ENCODE measurements at places on chromosomes 2 and 18.

DNA sequence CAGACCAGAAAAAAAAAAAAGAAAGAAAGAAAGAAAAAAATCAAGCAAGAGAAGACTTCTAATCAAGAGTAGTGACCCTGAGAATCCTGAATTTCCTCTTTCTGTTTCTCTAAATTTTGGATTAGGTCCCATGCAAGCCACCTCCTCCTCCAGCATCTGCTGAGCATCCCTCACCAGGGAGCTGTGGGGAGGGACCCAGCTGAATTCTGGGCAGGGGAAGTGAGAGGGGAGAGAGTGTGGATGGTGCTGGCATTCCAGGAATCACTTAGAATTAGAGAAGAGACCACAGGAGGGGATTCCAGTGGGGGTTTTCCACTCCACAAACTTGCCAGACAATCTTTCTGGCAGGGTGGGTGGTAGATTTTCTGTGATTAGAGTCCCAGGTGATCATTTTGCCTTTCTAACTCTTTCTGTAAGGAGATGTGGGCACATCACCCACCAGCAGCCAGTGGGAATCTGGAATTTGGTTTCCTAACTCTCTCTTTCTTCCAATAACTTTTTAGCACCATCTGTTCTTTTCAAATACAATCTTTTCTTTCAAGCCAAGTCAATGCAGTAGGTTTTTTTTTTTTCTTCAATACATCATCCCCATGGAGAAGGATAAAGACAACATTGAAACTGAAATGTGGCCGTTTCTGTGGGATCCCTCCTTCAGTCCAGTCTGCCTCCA lies 279.2 kb downstream of the CLIP4 start:
- DNase-seq: no peak

DNA sequence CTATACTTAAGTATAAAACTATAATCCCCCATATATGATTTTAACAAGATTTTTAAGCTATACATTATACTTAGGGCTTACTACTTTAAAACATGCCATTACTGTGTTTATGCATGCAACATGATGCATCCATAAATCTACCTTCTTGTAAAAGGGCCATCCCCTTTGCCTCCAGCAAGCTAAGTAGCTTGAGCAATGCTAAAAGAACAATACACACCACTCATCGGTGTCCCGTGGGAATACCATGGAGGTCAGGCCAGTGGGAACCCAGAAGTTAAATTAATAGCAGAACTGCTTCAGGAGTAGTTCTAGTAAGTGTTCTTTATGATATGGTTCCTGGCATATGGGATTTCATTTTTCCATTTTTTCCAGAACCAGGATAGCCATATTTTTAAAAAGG lies 37.8 kb downstream of the SH3RF3 start:
- no peak for DNase-seq

- no peak for DNase-seq
Observed at GRCh38 chr2:96065381-96065930, 30.7 kb upstream of the GPAT2 start.

DNA sequence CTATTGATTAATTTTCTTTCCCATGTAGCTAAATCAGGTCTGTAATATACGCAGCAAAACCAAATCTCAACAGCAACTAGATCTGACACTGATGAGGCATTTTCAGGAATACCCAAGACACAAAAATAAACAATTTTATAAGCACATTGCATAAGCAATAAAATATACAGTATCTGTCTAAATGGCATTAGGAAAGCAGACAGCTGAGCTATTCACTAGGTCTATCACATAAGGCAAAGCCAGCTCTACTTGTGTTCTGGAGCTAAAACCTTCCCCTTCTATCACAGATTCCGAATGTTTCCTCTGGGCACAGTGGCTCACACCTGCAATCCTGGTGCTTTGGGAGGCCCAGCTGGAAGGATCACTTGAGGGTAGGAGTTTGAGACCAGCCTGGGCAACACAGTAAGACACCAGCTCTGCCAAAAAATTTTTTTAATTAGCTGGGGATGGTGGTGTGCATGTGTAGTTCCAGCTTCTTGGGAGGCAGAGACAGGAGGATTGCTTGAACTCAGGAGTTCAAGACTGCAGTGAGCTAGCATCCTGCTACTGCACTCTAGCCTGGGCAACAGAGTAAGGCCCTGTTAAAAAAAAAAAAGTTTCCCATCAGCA lies 21.1 kb downstream of the PTPN2 start:
- no peak for DNase-seq

GRCh38 chr2:238684362-238685326 lies 163.2 kb upstream of the TWIST2 start:
- DNase-seq: no peak

DNA sequence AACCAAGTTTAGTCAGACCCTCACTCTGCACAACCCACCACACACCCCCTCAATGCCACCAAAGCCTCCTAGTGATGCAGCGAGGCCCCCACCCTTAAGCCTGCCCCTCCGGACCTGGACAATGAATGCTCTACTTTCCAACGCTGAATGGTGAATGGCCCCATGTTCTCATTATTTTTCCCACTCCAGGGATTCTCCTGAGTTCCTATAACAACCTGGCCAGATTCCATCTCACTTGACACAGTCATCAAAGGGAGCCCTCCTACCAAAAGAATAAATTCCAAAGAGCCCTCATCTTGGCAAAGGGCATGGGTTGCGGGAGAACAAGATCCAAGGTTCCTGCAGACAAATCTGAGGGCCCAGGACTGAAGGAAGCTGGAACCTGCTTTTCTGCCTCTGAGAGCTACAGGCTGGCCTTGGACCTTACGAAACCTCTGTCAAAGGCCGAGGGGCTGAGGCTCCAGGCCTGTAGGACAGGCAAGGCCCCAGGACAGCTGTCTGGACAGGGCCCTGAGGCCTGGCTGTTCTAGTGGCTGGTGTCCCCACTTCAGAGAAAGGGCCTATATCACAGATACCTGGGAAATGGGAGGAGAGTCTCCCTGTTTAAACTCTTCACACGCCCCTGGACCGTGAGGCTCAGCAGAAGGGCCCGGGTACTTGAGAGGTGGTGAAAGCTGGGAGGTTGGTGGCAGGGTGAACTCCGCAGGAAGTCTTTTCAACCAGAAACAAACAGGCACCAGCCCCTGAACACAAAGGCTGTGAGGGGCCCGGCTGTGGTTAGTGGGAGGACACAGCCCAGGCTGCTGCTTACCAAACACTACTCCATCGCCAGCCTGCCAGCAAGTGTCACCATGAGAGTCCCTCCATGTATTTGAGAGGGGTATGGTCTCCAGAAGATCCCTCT lies 27.3 kb downstream of the SFXN5 start:
- no peak for DNase-seq

DNA sequence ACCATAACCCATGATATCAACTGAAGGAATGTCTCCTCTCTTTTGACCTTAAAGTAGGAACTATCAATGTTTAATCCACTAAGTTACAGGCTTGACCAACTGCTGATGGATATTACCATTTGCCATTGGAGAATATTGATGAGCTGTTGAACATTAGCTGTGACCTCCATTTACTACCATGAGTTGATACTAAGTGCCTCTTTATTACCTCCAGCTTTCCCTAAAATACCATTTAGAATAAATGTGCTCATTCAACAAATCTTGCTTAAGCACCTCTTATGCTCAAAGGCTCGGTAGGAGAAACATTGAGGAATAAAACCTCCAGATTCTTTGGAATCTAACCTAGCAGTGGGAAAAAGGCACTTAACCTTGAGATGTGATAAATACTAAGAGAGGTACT lies 81.2 kb downstream of the FAM124B start:
- DNase-seq: no peak

DNA sequence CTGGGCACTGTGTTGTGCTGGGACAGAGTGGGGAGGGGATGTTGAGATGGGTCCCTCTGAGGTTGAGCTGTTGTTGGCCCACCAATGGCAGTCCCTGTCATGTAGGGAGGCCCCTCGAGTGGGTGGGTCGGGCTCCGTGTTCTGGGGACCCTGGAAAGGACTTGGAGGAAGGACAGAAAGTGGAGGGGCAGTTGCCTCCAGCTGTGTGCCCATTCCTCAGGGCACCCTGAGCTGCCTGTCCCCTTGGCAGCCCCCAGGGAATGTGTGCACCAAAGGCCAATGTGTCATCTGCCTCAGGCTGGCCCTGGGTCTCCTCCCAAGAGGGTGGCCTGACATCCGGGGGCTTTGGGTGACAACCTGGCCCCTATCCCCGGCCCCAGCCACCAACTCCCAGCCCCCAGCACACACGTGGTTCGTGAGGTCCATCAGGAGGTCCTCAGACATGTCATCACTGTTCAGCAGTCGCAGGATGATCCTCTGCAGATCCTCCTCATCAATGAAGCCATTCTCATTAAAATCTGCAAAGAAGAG lies 57.7 kb downstream of the CIB4 start:
- DNase-seq: no peak

DNA sequence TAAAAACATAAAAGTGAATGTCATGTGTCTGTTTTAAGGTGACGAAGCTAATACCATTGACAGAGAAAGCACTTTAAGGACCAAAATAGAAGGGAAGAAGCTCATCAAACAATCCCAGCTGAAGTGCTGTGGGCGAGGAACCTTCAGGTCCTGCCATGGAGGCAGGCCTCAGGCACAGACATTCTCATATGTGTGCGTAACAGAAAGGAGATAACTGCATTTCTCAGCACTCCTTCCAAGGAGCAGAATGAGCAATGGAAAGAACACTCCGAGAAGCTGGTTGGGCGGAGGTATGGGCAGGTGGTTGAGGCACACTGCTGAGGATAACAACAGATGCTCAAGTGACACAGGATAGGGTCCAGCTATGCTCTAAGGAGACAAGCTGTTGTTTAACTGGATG lies 42.4 kb downstream of the PKDCC start:
- DNase-seq: no peak

- DNase-seq: no peak
Observed at GRCh38 chr18:79982736-79983135, 5.6 kb downstream of the TXNL4A start.

- DNase-seq: no peak
Observed at GRCh38 chr2:80363330-80363729, 58.8 kb upstream of the LRRTM1 start.

DNA sequence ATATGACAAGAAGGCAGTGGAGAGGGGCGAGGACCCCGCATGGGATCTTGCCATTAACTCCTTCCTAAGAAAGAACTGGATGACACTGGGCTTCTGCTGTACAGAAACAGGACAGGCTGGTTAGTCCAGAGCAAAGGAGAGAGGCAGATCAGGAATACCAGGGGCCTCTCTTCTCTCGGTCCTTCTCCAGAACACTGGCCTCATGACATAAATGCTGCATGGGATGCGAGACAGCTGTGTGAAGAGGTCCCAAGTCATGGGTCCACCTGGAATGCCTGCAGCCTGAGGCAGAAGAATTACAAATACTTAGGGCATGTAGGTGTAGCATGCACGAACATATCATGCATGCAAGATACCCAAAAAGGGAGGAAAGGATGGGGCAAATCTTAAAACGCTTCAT lies 9.1 kb downstream of the MBOAT2 start:
- DNase-seq: no peak

DNA sequence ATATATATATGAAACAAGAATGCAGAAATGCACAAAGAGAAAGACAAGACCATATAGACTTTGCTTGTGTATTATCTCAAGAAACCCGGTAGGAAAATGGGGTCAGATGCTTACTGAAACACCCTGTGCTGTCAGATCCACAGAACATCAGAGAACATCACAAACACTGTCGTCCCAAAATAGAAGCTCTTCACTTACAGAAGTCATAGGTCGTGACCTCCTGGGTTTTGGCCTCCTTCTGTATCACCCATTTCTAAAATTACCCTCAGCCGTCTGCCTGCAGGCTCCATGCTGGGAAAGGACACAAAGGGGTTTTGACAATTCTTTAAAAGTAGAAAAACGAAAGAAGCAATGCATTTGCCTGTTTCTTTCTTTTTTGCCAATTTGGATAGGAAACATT lies 137.9 kb downstream of the PAX3 start:
- DNase-seq: no peak

GRCh38 chr18:56319953-56320352 lies 318.4 kb downstream of the TXNL1 start:
- no peak for DNase-seq

- no peak for DNase-seq
Observed at GRCh38 chr2:3065928-3066327, 311.7 kb downstream of the EIPR1 start.

DNA sequence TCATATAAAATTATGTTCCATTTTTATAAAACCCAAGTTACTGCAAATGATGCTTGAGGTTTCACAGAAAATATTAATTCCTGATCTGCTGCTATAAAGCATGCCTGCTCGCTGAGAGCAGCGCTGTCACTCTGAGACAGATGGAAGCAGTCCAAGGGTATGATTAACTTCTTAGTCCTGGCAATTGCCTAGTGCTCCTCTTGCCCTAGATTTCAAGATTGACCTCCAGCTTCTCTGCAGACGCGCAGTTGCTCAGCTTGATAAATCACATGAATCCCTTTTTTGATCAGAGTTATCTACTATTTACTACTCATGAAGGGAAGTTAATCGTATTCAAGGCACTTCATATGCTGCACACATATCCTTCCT lies 154.6 kb upstream of the REV1 start:
- DNase-seq: no peak

DNA sequence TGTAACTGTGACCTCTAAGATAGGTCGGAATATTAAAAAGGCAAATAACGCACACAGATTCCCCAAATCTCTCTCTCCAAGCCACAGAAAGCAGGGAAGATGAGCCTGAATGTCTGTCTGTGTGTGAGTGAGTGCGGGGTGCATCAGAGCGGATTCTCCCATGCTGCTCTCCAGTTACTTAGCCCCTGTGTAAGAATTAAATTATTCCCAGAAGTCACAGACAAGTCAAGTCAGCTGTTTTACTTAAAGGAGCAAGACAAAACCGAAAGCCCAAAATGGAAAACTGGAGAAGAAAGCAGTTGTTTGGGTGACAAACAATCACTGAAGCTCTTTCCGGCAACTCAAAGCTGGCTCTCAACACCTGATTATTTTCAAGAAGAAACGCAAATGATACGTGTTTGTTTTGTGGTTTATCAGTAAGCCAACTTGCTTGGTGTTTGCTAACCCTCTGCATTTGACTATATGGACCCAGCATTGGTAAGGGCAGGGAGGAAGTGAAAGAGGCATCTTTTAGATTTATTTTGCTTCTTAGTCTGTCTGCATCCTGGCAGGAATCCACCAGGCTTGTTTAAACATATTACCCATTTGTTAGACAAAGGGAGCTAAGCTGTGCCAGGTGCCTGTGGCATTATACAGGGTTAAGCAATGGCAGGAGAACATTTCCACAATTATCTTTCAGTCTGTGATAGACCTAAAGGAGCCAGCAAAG lies 121.5 kb upstream of the CREB1 start:
- DNase-seq: peak; percentile 98

GRCh38 chr18:27185025-27185763 lies at the start of gene CHST9:
CHST9 (minus strand) TSS chr18:27185308; CDS start chr18:27142809, 42,499 bp downstream.
- DNase-seq: no peak

- no peak for DNase-seq
Observed at GRCh38 chr2:173759959-173760358, 205.2 kb downstream of the SP3 start.

DNA sequence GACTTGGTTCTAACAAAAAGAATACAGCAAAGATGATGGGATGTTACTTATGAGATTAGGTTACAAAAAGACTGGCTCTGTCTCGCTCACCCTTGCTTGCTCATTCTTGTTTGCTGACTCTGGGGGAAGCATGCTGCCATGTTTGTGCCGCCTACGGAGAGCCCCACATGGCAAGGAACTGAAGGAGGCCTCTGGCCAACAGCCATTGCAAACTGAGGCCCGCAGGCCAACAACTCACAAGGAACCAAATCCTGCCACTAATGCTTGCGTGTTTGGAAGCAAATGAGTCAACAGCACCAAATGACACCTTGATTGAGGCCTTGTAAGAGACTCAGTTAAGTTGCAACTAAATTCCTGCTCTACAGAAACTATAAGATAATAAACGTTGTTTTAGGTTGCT lies 297.6 kb upstream of the STON1 start:
- DNase-seq: no peak

- DNase-seq: no peak
Observed at GRCh38 chr2:218219934-218220333, 2.9 kb downstream of the ARPC2 start.
